Right ventricle myocardium superior (tissue), 1 donor: ENCODE measurements at places on chromosomes 4 and X. TPM values are rescaled to one million over a fixed set of nuclear protein-coding genes. Genes with fewer than 3 reads are reported as not detected.
A peak's percentile ranks its signal among the peaks of the same experiment; 100 is the strongest.

DNA sequence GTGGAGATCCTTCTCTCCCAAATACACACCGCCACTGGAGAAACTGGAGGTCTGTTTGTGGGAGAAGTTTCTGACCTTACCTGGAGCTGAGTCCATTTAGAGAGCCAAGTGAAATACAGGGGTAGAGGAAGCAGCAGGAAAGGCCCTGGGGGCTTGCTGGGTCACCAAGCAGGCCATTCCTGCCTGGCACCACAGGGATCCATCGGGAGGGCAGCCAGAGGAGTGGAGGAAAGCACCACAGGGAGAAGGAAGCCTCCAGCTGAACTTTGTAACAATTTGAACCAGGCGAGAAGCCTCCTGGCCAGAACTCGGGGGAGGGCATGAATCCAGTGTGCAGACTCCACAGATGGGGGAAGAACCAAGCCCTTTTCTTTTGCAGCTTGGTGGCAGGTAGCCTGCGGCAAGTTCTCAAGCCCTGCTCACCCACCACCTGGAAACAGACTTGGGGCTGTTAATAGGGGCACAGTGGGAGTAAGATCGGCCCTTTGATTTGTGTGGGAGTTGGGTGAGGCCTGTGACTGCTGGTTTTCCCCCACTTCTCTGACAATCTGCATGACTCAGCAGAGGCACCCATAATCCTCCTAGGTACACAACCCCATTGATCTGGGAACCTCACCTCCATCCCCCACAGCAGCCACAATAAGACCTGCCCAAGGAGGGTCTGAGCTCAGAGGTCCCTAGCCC, 94.6 kb downstream of the IRS4 start:
- no peak for DNase-seq

- DNase-seq: peak; percentile 85
Observed at GRCh38 chr4:184648313-184649025, 778 bp downstream of the CASP3 start.

The FANCB gene
- total RNA-seq: 0.35 TPM

The OPN1LW gene
- total RNA-seq: not detected

The PSAPL1 gene
- not detected for total RNA-seq

- DNase-seq: no peak
Observed at GRCh38 chrX:20947411-20947912, 426.8 kb upstream of the CNKSR2 start.

DNA sequence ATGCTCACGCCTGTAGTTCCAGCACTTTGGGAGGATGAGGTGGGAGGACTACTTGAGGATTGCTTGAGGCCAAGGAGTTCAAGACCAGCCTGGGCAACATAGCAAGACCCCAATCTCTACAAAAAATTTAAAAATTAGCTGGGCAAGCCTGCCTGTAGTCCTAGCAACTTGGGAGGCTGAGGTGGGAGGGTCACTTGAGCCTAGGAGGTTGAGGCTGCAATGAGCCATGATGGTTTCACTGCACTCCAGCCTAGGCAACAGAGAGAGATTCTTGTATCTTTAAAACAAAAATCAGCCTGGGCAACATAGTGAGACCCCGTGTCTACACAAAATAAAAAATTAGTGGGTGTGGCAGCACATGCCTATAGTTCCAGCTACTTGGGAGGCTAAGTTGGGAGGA, 1.9 kb downstream of the ZNF41 start:
- no peak for DNase-seq

The NUDT11 gene
- not detected for total RNA-seq

The SPIN3 gene
- total RNA-seq: 3.8 TPM

GRCh38 chr4:73257234-73257633, 1.4 kb downstream of the ANKRD17 start:
- peak; percentile 75 for DNase-seq

The RNF212 gene
- 0.30 TPM for total RNA-seq

DNA sequence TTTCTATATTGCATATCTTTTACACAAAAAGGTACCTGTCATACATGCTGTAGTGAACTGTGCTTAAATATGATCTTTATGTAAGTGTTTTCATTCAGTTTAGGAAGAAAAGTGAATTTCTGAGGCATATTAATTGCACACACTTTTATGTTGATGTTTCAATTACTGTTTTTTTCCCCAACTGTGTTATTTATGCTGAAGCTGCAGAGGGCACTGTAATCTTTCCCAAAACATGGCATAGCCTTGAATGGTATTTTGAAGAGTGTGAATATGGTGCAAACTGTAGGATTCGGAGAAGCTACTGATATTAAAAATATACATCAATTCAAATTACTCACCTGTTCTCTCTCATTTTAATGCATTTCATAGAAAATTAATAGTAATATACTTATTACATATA, 6.0 kb upstream of the CENPE start:
- no peak for DNase-seq

DNA sequence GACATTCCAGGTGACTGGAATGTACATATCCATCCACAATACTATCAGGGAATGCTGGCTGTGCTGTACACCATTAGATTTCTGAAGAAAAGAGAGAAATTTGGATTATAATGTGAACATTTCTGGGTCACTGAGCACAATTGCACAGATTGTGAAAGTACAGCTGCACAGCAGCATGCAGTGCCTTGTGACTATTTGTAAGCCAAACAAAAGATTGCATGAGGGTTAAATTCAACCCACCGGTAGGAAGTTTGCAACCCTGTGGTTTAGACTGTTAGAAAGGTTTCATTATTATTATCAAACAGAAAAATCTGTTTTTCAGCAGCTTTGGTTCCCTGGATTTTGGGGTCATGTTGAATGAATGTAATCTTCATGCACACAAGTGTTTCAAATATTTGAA, 24.5 kb downstream of the DDIT4L start:
- DNase-seq: no peak

The PPBP gene
- total RNA-seq: 0.32 TPM

The SATL1 gene
- not detected for total RNA-seq

DNA sequence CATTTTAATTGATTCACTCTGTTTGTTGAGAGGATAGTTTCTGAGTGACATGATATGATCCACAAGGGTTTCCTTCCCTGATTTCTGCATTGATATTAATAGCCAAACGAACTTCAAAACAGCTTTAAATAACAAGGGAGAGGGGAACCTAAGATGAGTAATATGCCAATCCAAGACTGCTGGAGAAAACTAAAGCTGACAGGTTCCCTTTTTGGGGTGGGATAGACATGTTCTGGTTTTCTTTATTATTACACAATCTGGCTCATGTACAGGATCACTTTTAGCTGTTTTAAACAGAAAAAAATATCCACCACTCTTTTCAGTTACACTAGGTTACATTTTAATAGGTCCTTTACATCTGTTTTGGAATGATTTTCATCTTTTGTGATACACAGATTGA, 182.2 kb downstream of the AR start:
- no peak for DNase-seq

DNA sequence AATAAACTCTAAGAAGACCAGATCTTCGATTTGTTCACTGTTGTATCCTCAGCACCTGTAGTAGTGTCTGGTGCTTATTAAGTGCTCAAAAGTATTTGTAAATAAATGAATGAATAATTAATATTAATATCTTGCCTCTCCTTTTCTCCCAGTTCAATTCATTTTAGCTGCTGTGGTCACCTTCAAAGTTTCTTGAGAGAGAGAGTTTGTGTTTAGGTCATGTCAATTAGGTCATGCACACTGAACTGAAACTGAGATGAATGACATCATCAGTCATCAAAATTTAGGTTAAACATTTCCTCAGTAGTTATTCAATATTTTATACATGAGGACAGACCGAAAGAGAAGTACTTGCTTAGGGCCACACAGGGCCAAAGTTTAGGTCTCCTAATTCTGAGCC, 73.5 kb downstream of the ANXA3 start:
- no peak for DNase-seq

DNA sequence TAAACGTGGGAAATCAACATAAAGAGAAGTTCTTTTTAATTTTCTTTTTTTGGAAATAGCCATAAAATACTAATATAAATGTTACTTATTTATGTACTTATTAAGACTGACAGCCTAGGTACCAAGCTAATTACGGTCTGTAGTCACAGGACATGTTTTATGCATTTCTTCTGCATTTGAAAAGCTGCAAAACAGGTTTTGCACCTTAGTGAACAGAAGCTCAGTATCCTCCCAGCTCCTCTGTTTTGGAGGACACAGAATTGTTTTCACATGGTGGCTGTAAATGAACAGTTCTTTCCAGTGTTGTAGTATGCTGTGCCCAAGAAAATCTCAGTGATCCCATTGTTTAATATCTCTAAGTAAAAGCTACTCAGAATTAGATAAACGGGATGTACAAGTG, 1788.0 kb upstream of the TENM3 start:
- DNase-seq: no peak

GRCh38 chr4:91963486-91963885, 340.3 kb upstream of the GRID2 start:
- no peak for DNase-seq

GRCh38 chr4:107570952-107571351, 149.1 kb downstream of the PAPSS1 start:
- DNase-seq: no peak

- DNase-seq: no peak
Observed at GRCh38 chr4:75895744-75896314, 6.4 kb downstream of the PPEF2 start.

DNA sequence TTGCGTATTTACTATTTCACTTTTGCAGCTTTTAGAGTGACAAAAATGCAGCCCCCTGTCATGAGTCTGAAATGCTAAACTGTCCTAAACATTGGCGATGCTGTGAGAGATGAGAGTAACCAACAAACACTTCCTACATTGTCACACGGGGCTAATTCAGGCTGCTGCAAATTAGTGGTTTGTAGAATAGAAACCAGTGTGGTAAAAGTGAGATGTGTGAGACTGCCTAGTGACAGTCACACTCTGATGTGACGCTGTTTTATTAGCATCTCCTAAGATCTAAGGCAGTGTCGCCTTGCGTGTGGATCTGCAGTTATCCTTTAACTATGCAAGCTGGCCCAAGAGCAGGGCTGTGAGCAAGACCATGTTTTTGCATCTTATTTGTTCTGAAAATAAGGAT, 800.2 kb upstream of the TENM3 start:
- DNase-seq: no peak

DNA sequence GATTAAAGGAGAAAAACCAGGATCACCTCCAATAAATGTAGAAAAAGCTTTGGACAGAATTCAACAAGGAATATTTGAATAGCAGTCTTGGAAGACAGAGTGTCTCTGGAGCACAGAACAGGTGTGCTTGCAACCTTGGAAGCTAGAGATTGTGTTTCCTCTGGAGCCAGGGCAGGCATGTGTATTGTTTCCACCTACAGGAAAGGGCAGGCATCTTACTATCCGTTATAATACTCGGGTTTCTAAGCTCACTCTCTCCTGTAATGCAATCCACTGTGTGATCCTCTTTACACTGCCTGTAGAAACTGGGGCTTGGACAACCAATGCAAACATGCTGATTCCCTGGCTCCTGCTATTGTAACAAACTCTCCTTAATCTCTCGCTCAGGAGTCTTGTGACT, 14.4 kb downstream of the CCDC110 start:
- no peak for DNase-seq

- no peak for DNase-seq
Observed at GRCh38 chr4:5371415-5372190, 320.3 kb downstream of the STK32B start.

DNA sequence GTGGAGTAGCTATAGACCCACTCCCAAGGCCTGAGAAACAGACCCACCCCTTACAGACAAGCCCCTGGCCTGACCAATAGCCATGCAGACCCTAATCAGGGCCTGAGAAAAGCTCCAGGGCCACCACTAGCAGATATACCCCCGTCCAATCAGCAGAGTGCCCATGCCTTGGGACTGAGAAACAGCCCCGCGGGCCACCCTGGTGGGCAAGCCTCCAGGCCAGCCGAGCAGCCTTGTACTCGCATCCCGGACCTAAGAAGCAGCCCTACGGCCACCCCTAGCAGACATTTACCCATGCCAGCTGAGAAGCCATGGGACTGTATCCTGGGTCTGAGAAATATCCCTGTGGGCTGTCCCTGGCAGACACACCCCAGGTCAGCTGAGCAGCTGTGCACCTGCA, 436.5 kb downstream of the SMARCA1 start:
- DNase-seq: no peak

DNA sequence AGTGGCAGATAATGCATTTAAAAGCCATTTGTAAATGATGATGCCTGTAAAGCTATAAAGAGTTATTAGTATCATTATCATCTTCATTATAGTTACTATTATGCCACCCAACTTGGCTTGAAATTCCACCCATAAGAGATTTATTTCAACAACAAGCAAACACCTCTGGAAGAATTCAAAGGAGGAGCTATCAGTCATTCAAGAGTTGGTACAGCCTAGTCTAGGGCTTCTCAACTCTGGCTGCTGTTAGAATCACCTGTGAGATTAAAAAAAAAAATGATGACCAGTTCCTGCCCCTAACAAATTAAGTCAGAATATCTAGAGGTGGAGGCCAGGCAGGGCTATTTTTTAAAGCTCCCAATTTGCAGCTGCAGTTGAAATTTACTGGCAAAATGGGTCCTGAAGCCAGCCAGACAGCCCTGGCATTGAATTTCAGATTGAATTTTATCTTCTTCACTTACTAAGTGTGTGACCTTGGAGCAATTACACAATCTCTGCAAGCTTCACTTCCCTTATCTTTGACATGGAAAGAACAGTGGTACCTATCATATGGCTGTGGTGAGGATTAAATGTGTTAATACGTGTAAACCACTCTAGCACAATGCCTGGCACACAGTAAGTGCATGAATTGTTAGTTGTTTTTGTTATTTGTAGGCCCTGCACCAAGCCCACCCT, 52.9 kb upstream of the EDA start:
- no peak for DNase-seq

- peak; percentile 78 for DNase-seq
Observed at GRCh38 chrX:129980540-129981199, 1.8 kb upstream of the BCORL1 start.

The SMARCA1 gene
- 27.5 TPM for total RNA-seq

The SYP gene
- total RNA-seq: 1.6 TPM

The PDCL2 gene
- not detected for total RNA-seq

DNA sequence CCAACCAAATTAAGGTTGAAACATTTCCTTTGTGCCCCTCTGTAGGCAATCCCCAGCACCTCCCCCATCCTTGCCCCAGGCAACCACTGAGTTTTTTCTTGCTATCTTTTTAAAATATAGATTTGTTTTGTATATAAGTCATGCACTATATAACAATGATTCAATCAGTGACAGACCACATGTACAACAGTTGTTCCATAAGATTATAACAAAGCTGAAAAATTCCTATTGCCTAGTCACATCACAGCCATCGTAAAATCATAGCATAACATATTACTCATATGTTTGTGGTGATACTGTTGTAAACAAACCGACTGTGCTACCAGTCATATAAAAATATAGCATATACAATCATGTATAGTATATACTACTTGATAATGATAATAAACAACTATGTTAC, 211.9 kb upstream of the NRK start:
- DNase-seq: no peak

DNA sequence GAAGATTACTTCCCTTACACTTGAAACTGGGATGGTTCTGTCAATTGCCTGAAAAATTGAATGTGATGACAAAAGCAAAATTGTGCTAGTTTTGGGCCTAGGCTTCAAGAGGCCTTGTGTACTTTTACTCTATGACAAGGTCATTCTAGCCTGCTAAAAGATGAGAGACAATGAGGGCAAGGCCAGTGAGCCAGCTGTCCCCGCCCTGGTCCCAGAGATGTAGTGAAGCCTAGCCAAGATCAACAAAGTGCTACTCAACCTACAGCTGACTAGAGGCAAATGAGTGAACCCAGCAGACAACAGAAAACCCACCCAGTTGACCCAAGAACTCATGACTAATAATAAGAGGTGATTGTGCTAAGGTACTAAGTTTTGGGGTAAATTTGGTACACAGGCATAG, 248.7 kb downstream of the IL15 start:
- no peak for DNase-seq

The CCKAR gene
- total RNA-seq: not detected

The UGT2B17 gene
- not detected for total RNA-seq
